NCI-H2171 treated with DMSO at 0.1 percent for 48 hours (cell line): ENCODE measurements at places on chromosomes 1 and 21.

DNA sequence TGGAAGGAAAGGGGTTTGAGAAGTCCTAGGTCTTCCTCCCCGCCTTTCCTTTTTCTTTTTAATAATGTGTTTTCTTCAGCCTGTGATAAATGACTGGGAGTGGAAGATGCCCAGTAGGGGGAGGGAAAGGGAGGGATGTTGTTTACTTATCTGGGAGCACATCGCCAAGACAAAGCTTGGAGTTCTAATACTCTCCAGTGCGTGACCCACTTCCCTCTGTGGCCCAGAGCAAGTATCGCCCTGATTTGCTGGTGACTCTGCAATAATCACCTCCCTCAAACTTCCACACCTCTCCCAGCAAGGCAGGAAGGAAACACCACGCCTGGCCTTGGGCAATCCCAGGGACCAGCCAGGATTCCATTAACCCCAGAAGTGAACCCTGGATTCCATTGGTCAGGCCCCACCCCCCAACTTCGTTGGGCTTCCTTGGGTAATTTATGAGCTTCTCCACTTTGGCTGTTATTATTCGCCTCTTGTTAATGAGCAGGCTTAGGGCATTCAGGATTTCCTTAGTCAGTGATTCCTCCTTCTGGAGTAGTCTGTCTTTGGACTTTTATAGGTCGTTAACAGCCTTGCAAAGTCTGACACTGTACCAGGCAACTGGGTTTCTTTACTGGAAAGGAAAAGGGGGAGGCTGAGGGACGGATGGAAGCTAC, 24.3 kb upstream of the GRHL3 start:
- no peak for DNase-seq

- DNase-seq, result no peak
Measured at GRCh38 chr1:23394684-23395083, 25.0 kb upstream of the ZNF436 start.

GRCh38 chr1:212686591-212686990, 13.0 kb downstream of the BATF3 start:
- DNase-seq, result no peak

- no peak for DNase-seq
Measured at GRCh38 chr1:32806910-32807523, 10.1 kb downstream of the YARS1 start.

- no peak for DNase-seq
Measured at GRCh38 chr21:26840912-26841311, 4.3 kb downstream of the ADAMTS1 start.

- no peak for DNase-seq
Measured at GRCh38 chr1:150999051-150999674, 7.5 kb downstream of the MINDY1 start.

DNA sequence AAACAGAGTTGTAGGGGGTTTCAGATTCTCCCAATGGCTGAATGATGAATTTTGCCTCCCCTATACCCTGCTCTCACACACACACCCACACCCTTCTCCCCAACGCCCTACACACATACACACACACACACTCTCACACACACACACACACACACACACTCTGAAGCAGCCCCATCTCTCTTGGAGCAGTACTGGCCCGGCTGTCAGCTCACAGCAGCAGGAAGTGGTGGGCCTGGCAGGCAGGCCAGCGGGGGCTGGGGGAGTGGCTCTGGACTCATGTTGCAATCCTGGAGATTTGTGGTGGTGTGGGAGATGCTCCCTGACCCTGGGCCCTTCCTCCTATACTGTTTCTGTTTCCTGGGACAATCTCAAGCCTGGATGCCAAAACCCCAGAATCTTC, 2.2 kb downstream of the IKBKE start:
- DNase-seq, result no peak

DNA sequence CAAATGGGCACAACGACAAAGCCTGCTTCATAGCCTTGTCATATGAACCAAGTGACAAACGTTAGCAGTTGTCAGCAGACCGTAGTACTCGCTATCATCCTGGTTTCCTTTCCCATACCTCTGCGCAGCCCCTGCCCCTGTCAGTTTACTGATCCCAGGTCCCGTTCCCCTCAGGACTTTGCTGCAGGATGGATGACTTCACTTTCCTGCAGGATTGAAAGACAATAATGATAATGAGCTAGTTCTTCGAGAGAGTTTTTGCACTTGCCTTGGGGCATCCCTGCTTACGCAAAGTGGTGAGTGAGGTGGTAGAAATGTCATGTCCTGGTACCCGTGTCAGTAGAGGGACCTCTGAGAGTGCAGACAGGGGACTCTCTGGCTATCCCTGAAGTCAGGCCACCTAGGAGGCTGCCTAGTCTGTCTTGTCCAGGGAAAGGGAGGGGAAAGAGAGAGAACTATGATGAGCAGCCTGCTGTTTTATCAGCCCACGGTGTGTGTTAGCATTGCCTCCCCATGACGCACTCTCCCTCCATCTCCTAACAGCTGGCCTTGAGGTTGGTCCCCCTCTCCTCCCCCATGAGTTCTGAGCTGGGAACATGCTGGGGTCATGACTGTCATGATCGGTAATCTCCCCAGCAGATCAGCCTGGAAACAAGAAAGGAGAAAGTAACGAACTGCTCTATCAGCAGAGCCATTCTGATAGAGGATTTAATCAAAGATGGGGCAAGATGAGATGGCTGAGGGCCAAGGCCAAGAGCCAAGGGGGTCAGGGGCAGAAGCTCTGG, 53.7 kb downstream of the ELK4 start:
- no peak for DNase-seq

DNA sequence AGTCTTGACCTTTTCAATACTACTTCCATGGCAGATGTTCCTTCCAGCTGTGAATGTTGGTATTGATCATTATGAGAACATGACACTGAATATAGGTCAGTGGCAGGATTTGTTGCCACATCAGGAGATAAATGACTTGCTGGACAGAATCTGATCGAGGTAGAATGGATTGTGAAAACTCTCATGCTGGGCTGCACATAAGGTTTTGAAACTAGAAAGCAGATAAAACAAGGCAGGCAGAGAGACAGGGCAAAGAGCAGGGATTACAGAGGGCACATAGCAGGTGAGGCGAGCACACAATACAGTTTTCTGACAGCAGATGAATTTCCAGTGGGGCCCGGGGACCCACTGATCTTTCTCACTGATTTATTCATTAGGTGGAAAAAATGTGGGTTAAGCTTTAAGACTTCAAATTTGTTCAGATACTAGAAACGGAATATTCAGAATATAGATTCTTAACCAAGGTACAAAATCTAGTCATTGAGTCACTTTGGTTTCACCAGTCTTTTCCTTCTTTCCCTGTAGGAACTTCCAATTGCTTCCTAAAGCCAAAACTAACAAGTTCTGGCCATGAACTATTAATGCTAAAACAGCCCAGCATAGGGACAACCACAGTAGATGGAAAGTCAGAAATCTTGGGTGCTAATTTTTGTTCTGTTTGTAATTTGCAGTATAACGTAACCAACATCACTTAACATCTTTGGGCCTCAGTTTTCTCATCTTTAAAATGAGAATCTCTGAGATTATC, 296.0 kb upstream of the PTBP2 start:
- no peak for DNase-seq

GRCh38 chr1:245678860-245679411, 524.2 kb downstream of the KIF26B start:
- DNase-seq, result no peak
